ENCODE measurements at places on chromosomes 7 and 10. TPM values are rescaled to one million over a fixed set of nuclear protein-coding genes. Genes with fewer than 3 reads are reported as not detected.

GRCh38 chr10:89275383-89275782 lies 23.8 kb upstream of the LIPA start:
- H3K27me3 ChIP-seq, result no peaks in the 10 kb centered on the region
- no peak for ATAC-seq
- no peaks in the 10 kb centered on the region for H3K36me3 ChIP-seq
- no peak overlapping the region for H3K4me3 ChIP-seq

The PLEKHS1 gene
- not detected for total RNA-seq

DNA sequence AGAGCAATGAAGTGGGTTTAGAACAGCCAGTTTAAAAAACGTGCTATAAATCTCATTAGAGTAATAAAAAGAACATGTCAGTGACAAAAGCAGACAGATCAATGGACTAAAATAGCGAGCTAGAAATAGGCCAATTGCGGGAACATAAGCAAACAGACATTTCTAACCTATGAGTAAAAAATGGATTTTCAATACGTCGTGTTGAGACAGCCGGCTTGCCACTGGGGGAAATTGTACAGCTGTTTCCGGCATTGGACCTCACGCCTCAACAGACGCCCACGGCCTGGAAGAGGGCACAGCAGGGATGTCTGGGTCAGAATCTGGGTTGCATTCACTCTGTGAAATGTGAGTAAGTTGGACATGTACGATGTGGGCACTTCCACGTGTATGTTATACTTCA lies 92.9 kb downstream of the SVOPL start:
- no peak overlapping the region for H3K27ac ChIP-seq
- no peaks in the 10 kb centered on the region for H3K36me3 ChIP-seq
- H3K27me3 ChIP-seq, result no peaks in the 10 kb centered on the region
- no peak overlapping the region for H3K4me3 ChIP-seq

The CALD1 gene
- total RNA-seq, result 1,513 TPM

DNA sequence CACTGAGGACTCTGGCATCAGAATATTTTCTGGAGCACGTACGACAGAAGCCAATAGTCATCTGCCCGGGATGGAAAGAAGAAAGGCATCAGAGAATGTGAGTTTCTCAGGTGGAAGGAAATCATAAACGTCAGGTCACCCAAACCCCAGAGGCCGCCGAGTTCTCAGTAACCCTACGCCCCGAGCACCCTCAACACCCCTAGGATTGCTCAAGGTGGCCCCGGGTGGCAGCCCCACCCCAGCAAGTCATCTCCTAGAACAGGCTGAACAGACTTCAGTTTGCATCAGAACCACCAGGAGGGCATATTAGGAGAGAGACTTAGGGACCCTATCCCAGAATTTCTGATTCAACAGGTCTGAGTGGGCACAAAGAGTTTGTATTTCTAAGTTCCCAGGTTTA lies 117.6 kb downstream of the TNS3 start:
- no peak overlapping the region for H3K27ac ChIP-seq
- H3K4me3 ChIP-seq, result no peak overlapping the region
- no peaks in the 10 kb centered on the region for H3K36me3 ChIP-seq
- H3K4me1 ChIP-seq, result peaks cover 17% of the 10 kb centered on the region

The HSPA12A gene
- total RNA-seq, result 24.0 TPM

DNA sequence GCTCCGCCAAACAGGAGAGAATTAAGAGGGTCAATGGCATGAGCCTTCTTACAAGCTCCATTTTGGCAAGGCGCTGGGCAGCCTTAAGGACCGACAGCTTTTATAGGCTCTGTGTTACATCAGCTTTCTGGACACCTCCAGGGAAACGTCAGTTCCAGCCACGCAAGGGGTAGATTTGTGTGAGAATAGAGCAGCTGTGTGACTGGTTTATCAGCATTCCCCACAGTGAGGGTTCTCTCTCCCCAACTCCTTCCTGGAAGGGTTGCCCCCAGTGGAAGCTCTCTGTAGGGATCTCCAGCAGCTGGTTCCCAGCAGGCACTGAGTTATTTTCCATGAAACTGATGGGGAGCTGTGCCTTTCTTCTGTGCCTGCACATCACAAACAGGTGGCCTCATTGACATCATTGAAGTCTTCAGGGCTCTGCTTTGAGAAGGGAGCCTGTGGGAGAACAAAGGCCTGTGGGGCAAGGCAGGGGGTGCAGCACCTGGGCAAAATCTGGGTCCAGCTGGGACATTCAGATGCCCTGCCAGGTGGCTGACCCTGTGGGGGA lies at the start of gene CUZD1:
Gene CUZD1, minus strand, starts transcription at position 75 of the 550 bp plus-strand sequence. Its CDS starts 14 bp downstream, at position 61.
- H3K27ac ChIP-seq, result no peak within 1 kb of the TSS
- no peaks in the 10 kb centered on the region for H3K27me3 ChIP-seq
- no peaks in the 10 kb centered on the region for H3K36me3 ChIP-seq
- ATAC-seq, result no peak

GRCh38 chr10:43122826-43123225 lies 15.4 kb upstream of the CSGALNACT2 start:
- no peak overlapping the region for H3K27ac ChIP-seq
- no peaks in the 10 kb centered on the region for H3K36me3 ChIP-seq
- H3K4me1 ChIP-seq, result no peaks in the 10 kb centered on the region
- H3K27me3 ChIP-seq, result no peaks in the 10 kb centered on the region
- ATAC-seq, result no peak
- no peak overlapping the region for H3K4me3 ChIP-seq

The INPP5F gene
- total RNA-seq, result 25.6 TPM

Measured in gastroesophageal sphincter (tissue), 4 donors.